ENCODE measurements at places on chromosomes 5 and 9. TPM values are rescaled to one million over a fixed set of nuclear protein-coding genes. Genes with fewer than 3 reads are reported as not detected.

- peak; percentile 28 for DNase-seq
Observed at GRCh38 chr5:158560170-158560569, 539.5 kb downstream of the EBF1 start.

GRCh38 chr9:120153258-120153657 is 426.7 kb downstream of the CDK5RAP2 start:
- no peak for DNase-seq

GRCh38 chr5:177372910-177373309 is 11.3 kb upstream of the SLC34A1 start:
- DNase-seq, result no peak

- peak; percentile 59 for DNase-seq
Observed at GRCh38 chr5:54883374-54884194, 101.8 kb downstream of the ESM1 start.

The LMX1B gene
- not detected for total RNA-seq

The AUH gene
- 12.6 TPM for total RNA-seq
